ENCODE measurements at places on chromosomes 6 and 20.

DNA sequence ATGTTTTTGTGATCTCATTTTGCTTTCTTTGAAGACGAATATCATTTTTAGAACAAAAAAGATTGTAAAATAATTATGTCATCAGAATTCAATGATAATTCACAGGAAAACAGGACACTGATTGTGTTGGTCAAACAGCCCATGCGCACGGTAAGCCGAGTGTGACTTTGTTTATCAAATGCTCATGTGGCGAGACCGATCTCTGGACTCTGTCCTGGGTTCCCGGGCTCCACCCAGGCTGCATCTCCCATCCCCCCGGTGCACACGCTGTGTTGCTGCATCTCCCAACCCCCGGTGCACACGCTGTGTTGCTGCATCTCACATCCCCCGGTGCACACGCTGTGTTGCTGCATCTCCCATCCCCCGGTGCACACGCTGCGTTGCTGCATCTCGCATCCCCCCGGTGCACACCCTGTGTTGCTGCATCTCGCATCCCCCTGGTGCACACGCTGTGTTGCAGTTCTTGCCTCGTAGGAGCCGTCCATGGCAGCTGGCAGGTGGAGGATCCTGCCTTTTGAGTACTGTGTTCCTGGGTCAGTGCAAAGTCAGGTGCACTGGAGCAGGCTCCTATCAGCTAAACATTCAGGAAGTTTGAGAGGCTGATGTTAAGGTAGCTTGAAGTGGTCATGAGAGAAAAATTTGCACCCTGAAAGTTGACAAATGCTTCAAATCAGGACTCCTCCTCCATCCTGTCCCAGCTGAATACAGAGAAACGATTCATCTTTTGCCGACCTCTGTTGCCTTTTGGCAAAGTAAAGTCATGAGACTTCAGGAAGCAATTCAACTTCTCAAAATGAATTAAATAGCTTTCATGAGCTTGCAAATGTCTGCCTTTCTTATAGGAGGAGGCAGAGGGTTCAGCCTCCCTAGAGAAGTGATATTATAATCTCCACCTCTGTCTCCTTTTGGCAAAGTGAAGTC, 77.1 kb upstream of the FRMD1 start:
- no peak for DNase-seq

DNA sequence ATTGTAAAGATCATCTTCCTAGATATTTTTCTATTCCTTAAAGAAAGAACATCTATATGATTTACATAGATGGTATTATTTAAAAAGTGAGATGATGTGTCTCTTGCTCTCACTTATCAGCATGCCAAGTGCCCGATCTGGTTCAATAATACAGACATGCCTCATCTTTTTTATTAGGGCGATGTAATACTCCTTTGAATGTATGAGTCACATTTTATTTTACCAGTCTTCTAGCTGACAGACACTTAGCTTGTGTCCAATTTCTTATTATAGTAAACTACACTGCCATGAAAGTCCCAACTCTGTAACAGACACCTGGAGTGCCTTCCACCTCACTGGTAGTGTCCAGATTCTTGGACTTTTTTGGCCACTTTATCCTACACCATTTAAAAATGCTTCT, 586.6 kb upstream of the BTBD3 start:
- no peak for DNase-seq

DNA sequence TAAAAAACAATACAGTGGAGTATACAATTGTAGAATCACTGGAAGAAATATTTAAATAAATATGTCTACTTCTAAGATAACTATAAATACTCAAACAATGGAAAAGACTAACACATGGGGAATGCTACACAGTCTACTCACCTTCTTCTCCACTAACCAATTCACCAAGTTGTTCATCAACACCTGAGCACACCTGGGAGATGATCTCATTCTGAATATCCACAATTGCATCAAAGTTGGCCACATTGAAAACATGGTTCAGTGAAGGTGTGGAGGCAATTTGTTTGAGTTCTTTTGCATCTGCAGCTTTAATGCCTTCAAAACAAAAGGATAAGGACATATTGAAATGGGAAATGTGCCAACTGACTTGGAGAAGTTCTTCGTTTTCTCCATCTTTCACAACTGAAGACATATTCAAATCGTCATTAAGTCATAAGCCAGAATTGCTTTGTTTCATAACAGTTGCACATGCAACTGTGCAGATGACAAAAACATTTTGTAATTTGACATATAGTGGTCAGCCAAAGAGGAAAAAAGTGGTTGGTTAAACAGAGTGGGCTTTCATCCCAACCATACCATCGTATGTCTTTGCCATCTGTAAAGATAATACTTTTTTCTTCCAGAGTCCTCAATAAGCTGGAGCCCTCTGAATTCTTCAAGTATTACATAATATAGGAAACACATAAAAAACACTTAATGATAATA, 17.5 kb downstream of the COL12A1 start:
- DNase-seq, result no peak

DNA sequence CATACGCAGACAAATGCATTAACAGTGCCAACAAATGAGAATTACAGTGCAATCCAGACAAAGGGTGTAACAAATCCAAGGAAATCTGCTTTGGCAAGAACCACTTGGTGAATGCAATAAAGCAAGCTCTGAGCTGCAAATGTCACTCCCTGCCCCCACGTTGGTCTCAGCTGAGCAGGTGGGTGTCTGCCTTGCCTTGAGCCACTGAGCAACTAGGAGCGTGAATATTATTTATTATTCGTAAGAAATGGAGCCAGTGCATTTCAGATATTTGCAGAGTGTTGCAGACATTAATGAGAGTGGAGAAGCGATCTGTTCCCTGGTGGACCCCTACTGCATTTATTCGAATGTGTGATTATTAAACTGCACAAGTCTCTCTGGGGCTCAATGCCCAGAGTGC, 36.6 kb upstream of the F13A1 start:
- no peak for DNase-seq

DNA sequence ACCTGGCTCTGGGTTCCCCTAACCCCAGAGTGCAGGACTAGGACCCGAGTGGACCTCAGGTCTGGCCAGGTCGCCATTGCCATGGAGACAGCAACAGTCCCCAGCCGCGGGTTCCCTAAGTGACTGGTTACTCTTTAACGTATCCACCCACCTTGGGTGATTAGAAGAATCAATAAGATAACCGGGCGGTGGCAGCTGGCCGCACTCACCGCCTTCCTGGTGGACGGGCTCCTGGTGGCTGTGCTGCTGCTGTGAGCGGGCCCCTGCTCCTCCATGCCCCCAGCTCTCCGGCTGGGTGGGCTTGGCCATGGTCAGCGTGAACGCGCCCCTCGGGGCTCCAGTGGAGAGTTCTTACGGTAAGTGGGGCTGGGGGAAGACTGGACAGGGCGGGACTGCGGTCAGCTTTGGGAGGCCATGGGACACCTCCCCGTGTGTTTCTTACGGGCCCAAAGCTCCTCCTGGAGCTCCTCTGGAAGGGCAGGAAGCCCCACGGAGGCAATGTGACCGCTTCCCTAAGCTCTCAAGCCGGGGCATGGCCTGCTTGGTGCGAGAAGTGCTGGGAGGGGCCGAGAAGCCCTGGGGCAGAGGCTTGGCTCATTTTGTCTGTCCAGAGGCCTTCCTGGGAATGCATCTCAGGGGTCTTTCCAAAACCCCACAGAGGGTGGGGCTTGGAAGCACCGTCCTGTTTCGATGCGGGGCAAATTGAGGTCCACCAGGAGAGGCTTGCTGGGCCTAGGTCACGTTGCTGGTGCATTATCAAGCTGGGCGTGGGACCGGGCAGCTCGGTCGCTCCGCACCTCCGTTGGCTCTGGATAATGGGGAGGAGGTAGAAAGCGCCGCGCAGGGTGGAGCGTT, at the start of gene HNF4A:
Gene HNF4A (plus strand): TSS at position 202 of the 855 bp plus-strand sequence. CDS start 106 bp downstream, at position 308.
- no peak for DNase-seq

DNA sequence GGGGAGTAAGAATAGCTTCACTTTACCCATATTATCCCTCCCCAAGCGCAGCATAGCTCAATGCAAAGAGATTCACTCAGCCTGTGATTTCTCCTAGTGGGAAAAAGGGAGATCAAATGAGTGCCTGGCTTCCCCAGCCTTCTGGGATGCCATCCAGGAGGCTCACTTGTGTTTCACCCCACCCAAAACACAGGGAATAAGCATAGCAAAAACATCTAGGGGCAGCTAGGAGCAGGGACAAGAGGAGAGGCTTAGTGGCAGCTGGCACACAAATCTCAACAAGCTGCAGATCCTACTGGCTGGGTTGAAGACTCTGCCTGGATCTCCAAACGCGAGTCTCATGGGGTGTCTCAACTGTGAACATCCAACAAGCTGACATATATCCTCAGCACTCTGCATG, 715.8 kb downstream of the RNF144B start:
- no peak for DNase-seq
